ENCODE measurements at places on chromosomes 5 and 9.

GRCh38 chr5:27532305-27532704 is 493.9 kb upstream of the CDH9 start:
- no peak for DNase-seq

DNA sequence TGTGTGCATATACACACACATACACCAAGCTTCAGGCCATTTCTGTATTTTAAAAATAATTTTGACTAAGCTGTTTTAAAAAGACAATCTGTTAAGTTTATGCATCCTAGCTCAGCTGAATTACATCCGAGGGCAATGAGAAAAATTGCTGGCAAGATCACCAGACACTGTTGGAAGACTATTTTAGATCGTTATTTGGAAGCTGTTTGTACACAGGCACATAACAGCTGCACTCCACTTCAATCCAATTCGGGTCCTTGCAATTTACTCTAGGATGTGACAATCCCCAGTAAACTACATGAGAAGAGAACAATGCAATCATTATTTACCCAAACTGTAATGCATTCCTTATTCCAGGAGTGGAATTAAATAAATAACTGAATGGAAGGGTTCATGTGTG is 79.3 kb upstream of the RASA1 start:
- DNase-seq: no peak

- DNase-seq: no peak
Observed at GRCh38 chr9:136614967-136615623, 47.6 kb upstream of the EGFL7 start.

DNA sequence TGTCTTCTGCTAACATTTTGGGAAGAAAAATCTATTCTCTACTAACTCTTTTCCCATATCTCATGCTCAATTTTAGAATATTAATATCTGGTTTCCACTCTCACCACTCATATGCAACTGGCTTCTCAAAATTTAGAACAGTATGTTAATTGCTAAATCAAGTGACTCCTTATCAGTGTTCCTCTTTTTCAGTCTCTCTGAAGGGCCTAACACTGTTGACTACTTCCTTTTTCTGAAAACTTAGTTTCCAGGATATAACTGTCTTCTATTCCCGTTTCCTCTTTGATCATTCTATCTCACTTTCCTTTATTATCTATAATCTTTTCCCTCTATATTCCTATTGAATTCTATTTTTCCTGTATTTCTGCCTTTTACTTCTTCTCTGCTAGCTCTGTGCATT is 1717.2 kb upstream of the C9orf72 start:
- peak; percentile 56 for DNase-seq

- no peak for DNase-seq
Observed at GRCh38 chr5:6750142-6750840, 37.1 kb downstream of the TENT4A start.

DNA sequence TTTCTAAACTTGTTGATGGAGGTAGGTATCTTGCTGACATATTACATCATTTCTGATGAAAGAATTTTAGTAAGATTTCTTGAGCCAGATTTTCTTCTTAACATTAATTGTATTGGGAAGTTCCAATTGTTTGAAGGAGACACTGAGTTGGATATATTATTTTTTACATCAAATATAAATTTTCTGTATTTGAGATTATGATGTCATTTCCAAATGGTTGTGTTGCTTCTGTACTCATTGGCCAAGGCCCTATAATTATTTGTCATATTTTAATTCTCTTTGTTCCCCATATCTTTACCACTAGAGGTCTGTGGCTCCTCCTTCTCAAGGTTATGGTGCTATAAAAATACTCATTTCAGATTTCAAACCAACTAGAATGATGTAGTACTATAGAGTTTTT is 53.4 kb downstream of the ITGA1 start:
- no peak for DNase-seq

DNA sequence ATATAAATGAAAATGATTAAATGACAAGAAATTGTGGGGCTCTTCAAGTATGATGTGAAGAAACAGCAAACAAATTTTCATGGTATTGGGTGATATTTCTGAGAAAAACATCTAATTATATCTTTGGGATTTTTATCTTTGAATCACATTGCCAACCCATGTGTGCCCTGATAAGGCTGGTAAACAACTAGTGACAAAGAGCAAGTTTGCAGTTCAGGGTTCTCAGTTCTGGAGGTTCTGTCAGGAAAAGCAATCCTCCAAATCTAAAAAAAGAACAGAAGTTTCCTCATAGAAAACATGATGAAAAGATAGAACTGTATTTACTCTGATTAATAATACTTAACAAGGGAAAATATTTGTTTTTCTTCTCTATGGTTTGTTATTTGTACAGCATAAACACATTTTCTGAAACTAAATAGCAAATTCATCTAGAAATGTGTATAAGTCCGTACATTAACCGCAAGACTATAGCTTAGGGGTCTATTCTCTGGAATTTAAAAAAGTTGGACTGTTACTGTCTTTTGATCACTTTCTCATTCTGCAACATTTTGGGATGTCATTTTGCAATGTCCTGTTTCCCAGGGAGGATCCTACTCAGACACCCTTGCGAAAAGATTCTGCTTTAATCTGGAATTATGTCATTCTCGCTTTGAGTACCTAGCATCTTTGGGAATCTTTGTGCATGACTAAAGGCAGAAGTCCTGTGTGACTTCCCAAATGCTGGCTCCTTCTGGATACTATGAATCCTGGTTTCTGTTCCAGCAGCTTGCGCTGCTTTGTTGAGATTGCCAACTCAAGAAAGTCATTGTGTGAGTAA is 308.5 kb downstream of the ADGRV1 start:
- no peak for DNase-seq

- no peak for DNase-seq
Observed at GRCh38 chr5:16663840-16664239, 47.0 kb upstream of the RETREG1 start.

DNA sequence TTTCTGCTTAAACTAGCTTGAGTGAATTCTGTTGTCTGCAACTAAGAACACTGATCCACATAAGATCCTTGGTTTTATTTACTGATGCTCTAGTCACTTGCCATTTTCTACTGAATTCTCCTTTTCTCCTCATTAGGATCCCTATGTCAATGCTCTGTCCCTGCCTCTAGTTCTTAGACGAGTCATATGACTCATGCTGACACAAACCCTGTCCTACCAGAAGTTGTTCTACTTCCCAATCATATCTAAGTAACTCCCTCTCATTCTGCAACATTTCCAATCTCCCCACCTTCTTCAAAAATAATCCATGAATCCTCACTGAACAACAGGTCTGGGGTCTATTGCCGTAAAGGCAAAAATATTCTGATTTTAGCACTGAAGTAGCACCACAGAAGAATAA is 47.1 kb upstream of the DMRT1 start:
- no peak for DNase-seq

GRCh38 chr5:141511771-141512325 is 23.0 kb downstream of the PCDHGC5 start:
- no peak for DNase-seq

- DNase-seq: no peak
Observed at GRCh38 chr9:2676466-2676865, 40.8 kb upstream of the KCNV2 start.

DNA sequence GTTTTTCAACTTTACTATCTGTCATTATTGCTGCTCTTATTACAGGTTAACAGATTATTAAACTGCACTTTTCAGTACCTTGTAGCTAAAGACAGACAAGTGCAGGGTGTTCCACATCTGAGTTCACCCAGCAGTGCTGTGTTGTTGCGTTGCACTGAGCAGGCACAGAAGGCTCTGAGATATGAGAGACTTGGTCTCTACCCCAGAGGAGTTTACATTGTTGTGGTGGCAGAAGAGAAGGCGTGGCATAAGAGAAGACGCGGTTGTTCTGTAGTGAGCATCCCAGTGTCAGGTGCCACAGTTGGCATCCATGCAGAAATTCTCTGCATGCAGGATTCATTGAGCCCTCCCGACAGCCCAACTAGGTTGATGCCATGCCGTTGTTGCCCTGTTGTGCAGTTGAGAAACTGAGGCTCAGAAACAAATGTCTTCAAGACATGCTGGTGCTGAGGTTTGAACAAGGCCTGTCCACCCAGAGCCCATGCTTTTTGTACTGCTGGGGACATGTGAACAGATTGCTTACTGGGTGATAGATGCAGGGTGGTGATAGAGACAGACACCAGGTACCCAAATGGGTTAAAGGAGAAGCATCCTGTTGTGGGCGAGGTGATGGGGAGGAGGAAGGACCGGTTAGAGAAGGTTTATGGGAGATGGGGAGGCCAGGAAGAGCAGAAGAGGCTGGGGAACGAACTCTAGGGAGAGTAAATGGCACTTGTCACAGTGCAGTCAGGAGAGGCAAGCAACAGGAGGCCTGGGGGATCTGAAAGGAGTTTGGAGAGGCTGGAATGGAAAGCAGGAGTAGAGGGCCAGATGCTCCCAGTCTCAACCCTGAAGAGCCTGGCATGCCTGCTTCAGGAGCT is 8.2 kb downstream of the ABL1 start:
- no peak for DNase-seq

DNA sequence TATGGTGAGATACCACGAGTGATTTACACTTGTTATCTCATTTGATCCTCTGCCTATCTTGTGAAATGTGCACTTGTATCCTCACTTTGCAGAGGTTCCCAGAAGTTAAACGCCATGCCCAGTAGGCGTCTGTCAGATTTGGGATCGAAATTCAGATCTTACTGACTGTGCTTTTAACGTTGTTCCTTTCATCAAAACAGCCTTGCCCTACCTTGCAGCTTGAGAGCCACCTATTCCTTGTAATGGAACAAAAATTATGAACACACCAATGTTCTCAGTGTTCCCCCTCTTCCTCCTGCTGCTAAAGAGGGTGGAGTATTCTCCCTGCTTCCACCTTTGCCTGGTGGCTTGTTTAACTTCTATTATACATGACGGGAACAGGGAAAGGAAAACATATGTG is 257.0 kb downstream of the MSX2 start:
- no peak for DNase-seq

DNA sequence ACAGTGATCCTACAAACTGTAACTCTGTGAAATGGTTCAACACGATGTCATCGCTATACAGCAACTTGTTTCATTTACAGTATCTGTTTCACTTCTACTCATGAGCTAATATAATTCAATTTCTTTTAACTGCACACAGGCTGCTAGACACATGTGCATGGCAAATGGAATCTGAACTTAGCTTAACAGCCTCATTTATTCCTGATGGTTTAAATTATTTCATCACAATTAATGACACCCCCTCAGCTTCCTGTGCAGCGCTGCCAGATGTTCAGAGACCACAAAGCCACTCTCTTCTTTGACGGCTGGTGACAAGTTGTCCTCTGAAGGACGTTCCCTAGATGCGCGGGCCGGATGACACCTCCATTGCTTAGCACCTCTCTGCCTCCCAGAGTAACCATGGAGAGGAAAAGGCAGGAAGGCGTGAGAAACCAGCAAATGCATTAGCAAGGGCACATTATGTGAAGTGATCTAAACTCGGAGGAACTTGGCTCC is 191.1 kb downstream of the BNC2 start:
- no peak for DNase-seq

DNA sequence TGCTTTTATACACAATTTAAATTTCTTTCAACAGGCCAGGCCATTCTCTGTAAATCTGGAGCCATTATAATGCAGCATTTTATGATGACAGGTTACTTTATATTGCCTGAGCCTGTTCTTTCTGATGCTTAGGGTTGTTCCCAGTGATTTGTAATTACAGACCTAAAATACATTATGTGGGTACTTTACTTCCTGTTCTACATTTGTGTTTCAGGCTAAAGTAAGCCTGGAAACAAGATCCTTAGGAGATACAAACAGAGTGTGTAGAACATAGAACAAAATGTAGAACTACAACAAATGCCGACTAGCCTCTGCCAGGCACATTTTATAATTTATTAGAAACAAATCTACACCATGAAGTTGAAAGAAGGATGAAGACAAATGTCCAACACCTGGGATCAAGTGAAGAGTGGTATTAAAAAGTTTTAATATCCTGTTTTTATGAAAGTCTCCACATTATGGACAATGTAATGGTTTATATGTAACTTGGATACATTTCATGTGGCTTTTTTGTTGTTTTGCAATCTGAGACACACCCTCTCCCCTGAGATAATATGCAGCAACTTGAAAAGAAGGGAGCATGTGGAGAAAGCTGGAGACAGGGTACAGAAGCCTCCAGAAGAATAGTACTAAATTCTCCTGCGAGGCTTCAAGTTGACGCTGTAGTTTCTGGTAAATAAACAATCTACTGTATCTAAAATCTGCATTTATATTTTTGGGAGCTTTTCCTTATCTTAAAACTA is 46.9 kb downstream of the VCAN start:
- no peak for DNase-seq

DNA sequence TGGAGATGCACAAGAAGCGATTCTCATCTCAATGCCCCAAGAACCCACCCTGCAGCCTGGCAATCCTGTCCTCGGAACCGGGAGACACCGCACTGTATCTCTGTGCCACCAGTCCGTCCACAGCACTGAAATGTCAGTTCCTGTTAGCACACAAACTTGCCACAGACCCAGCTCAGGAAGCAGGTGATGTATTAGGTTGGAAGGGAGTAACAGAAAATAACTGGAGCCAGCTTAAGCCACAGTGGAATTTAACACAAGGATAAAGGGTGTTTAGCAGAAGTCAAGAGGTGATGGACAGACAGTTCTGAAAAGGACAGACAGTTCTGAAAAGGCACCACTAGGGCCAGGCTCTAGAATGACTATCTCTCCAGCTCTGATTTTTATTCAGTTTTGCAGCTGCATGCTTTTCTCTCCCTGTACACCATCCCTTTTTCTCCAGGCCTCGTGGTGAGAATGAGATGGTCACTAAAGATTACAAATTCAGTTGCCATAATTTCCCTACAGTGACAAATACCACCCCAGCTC is 114.4 kb downstream of the ANKRD18B start:
- no peak for DNase-seq

GRCh38 chr5:133242221-133242835 is 190.5 kb downstream of the HSPA4 start:
- DNase-seq: no peak

DNA sequence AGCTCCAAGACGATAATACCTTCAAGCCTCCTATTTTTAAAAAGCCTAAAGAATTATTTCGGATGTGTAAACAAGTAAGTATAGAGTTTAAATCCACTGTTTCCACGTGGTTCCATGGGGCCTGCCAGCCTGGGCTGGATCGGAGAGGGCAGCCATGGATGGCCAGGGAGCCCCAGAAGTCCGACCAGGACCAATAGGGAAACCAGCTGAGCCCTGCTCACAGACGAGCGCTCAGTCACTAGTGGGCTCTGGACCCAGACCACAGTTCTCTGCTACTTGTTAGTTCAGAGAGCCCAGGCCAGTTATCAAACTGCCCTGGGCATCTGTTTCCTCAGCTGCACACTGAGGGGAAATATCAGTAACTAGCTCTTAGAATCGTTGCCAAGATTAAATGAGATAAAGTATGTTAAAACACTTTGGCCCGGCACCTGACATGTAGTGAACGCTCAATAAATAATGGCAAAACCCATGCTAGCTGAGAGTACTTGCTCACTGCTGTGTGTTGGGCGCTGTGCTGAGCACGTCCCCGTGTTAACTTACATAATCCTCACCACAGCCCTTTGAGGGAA is 124.8 kb downstream of the RGS3 start:
- DNase-seq: no peak

- DNase-seq: no peak
Observed at GRCh38 chr5:33209252-33209651, 231.5 kb upstream of the TARS1 start.

GRCh38 chr9:14563902-14564624 is 129.2 kb downstream of the ZDHHC21 start:
- no peak for DNase-seq

GRCh38 chr5:51567636-51568035 is 184.4 kb downstream of the ISL1 start:
- DNase-seq: no peak

GRCh38 chr9:94139672-94140417 is 55.6 kb downstream of the PTPDC1 start:
- DNase-seq: no peak
